ENCODE measurements at places on chromosomes 16 and 17.

DNA sequence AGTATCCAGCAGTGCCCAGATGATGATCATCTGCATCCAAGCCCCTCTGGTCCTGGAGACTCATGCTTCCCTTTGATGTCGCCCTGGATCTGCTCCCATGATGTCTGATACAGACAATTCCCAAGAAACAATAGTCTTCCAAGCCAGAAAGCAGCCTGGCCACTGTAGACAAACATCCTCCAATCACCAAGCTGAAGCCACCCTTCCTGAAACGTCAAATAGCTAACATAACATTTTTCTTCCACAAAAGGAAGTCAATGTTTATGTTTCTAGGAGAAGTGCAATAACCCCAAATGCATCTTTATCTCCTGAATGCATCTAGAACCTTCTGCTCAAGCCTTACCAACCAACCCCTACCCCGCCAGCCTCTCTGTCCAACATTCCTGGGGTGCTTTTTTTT lies 1.2 kb upstream of the DPEP2 start:
- no peak for DNase-seq

GRCh38 chr17:8755590-8756255 lies 2.6 kb downstream of the SPDYE4 start:
- DNase-seq: no peak

DNA sequence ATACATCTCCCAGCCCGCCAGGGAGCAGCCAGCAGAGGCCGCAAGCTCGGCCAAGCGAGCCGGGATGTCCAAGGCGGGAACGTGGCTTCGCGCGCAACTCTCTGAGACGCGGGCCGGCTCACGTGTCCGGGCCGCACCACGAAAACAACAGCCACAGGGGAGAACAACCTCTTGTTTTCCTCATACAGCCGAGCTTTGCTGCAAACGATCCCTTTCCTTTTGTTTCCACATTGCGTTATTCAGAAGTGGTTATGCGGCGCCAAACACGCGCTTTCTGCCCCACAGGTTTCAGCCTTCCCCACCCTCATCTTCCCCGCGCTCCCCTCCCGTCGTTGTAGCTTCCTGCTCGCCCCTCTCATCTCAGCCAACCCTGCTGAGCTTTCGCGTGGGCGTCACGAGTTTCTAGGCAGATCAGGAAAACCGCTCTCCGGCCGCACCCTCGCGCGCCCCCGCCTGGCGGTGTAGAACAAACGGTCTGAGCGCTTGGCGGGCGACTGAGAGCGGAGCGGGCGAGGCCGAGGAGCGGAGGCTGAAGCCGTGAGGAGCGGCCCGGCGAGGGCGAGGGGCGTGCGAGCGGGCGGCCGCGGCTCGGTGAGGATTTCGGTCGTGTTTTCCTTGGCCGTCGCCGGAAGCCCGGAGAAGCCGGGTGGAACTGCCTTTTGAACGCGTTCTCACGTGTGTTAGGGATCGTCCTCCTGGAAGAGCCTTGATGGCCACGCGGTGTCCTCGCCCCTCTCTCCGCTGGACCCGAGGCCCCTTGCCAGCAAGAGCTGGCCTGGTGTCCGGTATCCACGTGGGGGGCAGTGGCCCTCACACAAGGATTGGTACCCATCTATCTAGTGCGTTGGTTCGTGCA lies 6.6 kb upstream of the SMARCD2 start:
- DNase-seq: peak; percentile 97

GRCh38 chr17:44751806-44752205 lies 7.0 kb upstream of the ADAM11 start:
- DNase-seq: no peak

- peak; percentile 49 for DNase-seq
Measured at GRCh38 chr17:17119533-17119932, 77.3 kb downstream of the MPRIP start.

GRCh38 chr17:49925921-49926320 lies 43.1 kb upstream of the DLX4 start:
- no peak for DNase-seq

DNA sequence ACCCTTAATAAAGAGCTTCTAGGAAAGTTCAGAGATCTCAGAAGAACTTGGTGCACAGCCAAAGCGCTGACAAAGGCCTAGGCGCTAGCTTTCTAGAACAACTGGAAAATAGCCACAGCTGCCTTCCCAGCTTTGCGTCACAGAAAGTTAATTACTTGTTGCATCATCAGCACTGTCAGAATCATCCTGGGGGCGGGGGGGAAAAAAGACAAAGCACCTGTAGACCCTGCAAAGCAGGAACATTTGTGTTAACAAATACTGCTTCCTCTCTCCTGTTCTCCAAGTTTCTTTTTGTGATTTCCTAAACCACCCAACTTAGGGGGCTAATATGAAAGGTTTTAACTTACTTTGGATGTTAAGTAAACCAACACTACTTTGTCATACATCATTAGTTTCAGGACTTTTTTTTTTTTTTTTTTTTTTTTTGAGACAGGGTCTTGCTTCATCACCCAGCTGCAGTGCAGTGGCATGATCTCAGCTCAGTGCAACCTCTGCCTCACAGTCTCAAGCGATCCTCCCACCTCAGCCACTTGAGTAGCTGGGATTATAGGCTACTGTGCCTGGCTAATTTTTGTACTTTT lies 4.8 kb upstream of the AARSD1 start:
- no peak for DNase-seq

DNA sequence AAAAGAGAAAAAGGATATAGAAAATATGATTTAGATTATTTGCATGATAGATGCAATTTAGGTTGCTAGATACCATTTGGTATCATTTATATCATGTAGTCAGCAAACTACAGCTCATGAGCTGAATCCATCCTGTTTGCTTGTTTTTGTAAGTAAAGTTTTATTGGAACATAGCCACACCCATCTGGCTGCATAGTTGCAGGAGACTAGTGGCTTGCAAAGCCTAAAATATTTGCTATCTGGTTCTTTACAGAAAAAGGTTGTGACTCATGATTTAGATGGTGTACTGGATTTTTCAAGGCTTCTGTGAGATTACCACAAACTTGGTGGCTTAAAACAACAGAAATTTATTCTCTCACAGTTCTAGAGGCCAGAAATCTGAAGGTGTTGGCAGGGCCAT lies 49.9 kb downstream of the MAP2K4 start:
- DNase-seq: no peak

DNA sequence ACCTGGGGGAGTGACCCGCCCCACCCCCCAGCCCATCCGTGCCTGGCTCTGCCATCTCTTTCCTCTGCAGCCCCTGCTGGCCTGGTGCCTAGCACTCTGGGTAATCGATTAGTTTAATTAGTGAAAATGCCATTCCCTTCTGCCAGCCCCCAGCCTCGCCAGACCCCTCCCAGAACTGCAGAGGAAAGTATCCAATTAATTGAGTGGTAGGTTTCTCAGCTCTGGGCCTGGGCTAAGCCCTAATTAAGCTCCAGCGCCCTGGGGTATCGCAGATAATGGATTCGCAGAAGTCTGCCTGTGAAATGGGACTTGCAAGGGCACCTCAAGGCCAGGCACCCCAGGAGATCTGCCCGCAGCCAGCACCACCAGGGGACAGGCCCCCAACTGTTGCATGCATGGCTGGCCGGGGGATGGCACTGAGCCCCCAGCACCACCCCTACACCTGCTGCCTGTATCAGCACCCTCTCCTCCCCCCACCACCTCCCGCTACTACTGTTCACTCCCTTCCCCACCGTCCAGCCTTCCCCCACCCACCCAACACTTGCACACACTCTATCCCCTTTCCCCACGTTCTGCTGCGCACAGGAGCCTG lies 19.7 kb upstream of the SPPL2C start:
- DNase-seq: no peak

DNA sequence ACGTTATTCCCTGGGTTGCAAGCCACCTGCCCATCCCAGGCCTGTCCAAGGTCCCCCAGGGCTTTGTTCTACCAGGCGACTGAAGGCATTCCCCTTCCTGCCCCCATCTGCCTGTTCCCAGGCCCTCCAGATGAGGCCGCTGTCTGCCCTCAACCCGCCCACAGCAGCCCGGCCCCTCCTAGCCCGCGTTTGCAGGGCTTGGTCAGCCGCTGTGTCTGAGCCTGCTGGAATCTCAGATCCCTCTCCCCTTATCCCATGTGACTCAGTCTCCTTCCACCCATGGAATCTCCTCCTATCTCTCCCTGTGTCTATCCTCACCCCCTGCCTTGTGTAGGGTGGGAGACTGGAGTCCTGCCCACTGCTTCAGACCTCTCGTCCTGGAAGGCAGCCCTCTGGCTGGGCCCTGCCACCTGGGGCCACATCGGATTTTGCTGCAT lies 186.0 kb upstream of the TNRC6C start:
- DNase-seq: peak; percentile 43

GRCh38 chr17:14471052-14471451 lies 170.2 kb downstream of the HS3ST3B1 start:
- DNase-seq: no peak

- peak; percentile 87 for DNase-seq
Measured at GRCh38 chr17:40113110-40113906, 8.5 kb upstream of the MSL1 start.

All from stimulated activated CD4-positive, alpha-beta T cell treated with anti-CD3 and anti-CD28 coated beads, Interleukin-12 subunit alpha, Interleukin-12 subunit beta, amount 100 ng/mL, for 48 hours (primary cell).